Spleen (tissue), 13 donors: ENCODE measurements at places on chromosomes 13 and 19.
A peak's percentile ranks its signal among the peaks of the same experiment; 100 is the strongest.

DNA sequence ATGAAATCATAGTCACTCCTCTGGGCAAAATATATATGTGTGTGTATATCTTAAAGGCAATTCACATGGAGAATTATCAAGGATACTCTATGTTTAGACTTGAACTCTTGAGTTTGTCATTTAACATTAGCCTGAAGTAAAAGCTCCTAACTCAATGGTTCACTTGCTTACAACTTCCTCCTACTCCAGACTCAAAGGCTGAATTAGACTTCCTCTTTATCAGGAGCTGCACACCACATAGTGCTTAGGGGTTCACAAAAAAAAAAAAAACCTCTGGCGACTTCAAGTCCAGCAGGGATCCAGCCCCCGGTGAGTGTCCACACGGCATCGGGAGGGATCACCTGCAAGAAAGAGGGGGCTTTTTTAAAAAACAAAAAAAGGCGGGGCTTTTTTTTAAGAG lies 68.2 kb upstream of the LSM14A start:
- no peak for DNase-seq

DNA sequence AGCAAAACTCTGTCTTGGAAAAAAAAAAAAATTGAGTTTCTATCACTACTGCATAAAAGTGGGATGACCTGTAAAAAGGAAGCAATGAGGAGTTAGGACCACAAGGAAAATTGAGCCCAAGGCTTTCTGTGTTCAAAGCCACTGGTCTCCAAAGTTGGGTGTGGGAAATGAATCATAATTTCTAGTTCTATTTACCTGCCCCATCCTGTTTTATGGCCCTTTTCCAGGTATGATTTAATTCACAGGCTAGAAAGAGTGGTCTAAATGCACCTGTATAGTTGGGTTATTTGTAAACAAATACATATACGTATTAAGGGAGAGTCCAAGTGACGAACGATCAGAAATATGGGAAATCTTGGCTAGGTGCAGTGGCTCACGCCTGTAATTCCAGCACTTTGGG lies 5.9 kb upstream of the DCAF15 start:
- no peak for DNase-seq

DNA sequence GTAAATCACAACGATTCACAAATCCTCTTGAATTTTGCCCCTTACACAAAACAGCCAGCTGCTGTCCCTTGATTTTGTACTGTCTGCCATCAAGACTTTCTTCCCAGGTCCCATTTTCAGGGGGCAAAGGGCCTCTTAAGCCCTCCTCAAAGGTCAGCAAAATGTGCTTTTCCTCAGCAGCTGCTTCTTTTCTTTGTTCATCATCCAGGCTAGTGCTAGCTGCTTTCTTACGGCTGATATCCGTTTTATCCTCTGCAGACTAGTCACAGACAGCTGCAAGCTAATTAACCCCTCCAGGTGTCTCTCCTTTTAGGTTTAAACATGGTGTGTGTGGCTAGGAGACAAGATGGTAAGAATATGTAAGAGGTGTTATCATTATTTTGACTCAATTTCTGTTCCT lies 90.9 kb downstream of the NALCN start:
- no peak for DNase-seq

DNA sequence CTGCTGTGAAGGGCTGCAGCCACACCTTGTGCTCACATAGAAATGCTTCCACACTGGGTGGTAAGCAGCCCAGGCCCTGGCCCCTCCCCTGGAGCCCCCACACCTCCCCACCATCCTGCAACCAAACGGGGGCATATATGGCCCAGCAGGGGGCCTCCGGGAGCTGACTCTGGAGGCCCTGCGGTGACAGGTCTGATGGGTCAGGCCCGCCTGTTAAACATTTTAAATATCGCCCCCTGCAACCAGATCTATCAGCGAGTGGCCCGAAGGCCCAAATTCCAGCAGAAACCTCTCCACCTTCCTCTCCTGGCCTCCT lies 48.0 kb upstream of the KATNAL1 start:
- peak; percentile 90 for DNase-seq

GRCh38 chr13:20344836-20345490 lies 112.8 kb upstream of the GJB6 start:
- DNase-seq, result no peak

GRCh38 chr13:75691183-75691582 lies 55.1 kb downstream of the LMO7 start:
- no peak for DNase-seq

GRCh38 chr13:114339857-114340534 lies 25.7 kb downstream of the CHAMP1 start:
- no peak for DNase-seq

GRCh38 chr19:20151617-20152145 lies 15.3 kb upstream of the ZNF486 start:
- DNase-seq, result no peak

DNA sequence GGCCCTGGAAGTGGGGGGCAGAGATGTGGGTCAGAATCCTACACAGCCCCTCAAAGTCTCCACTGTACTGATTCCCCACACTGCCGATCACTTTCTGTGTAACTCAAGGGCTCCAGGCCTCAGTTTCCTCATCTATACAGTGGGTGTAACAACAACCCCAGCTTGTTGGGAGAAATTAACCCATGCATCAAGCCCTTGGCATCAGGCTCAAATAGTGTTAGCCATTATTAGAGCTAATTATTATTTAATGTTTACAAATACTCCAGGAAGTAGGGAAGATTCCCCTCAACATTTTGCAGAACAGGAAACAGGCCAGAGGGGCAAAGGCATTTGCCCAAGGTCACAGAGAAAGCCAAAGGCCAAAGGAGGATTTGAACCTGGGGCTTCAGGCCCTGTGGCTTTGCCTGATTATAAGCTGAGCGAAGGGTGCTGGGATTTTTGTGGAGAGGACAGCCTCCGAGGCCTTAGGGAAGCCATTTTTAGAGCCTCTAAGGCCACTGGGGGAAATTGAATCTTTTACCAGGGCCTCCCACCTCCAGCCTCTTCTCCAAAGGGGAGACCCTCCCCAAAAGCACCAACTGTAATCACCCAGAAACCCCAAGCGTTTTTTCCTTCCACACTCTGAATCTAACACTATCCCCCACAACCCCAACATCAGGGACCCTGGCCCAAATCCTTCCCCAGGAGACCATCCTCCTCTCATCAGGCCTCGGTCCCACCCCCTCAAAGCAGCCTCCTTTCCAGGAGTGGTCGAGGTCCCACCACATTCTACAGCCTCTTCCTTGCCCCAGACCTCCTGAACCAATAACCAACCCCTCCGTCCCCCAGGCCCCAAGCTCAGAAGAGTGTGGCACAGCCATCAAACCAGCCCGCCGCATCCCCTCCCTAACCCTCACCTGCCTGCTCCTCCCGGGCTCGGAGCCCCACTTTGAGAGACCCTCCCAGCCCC lies 1.1 kb downstream of the FKBP8 start:
- no peak for DNase-seq

- no peak for DNase-seq
Measured at GRCh38 chr19:19997656-19998268, 41.5 kb downstream of the ZNF682 start.

- no peak for DNase-seq
Measured at GRCh38 chr19:48216933-48217332, 38.8 kb downstream of the CARD8 start.

DNA sequence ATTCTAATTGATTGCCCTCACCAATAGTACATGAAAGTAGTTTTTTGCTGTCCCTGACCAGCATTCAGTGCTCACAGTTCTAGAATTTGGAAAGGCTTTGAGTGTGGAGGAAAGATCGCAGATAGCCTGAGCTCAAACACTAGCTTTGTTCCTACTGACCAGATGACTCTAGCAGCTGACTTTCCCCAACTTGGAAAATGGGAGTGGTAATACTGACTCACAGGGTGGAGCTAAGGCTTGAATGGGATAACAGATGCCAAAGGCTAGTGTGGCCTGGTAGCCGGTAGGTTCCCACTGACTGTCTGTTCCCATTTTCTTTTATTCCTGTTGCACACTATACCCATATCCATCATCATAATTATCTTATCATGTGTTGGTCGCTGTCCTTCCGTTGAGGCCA lies 3.7 kb downstream of the ZSCAN22 start:
- no peak for DNase-seq

DNA sequence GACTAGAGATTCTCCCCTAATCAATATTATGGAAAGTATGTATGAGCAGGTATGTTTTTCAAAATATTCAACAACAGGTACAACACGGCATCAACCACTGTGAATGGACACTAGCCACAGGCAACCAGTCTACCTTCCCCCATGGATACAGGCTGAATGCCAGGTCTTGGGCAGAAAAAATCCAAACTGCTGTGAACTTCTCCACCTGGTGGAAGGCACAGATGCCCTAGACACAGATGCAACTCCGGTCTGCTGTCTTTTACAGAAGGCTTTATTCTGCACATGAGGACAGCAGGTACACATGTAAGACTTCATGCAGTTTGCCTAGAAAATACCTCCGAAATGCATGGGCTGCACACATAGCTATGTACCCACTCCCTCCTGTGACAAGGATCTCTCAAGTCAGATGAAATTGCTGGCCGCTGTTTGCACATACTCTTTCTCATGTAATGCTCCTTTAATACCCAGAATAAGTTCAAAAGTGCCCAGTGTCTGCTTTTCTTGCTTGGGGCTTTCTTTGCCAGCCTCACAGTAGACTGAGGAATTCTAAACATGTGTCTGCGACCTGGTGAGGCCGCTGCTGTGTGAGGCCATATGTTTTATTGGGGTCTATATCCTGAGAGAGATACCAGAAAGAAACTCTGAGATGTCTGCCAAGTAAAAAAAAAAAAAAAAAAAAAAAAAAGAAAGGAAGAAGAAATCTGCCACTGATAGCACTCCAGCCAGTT lies 325.9 kb downstream of the FOXO1 start:
- DNase-seq, result no peak

DNA sequence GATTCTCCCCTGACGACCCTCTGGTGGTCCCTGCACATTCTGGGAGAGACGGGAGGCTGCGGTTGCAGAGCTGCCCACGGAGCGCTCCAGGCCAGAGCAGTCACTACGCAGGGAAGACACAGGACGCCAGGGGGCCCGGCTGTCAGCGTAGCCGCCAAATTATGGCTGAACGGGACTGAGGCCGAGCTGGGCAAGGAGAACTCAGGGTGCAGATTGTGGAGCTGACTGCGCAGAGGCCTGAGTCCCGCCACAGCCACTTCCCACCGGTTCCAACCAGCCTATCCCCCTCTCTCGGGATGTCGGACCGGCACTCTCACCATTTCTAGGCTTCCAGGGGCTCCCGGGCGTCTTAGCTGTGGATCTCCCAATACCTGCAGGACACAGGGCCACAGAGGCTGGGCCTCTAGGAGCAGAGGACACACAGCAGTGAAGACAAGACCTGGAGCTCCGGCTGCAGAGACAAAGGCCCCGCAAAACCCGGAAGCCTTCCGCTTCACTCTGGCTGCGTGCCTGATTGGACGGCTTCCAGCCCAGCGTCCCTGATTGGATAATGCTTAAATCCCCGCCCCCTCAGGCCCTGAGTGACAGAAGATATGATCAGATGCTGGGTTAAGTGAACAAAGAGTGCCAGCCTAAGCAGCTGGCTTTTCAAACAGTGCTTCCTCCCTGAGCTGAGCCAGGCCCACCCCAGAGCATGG lies at the start of gene ZNF737:
TSS of gene ZNF737 (minus strand) at position 461 of the 698 bp plus-strand sequence. CDS start at position 320, 141 bp downstream.
- DNase-seq, result peak; percentile 93

- no peak for DNase-seq
Measured at GRCh38 chr13:113827021-113827420, 36.9 kb downstream of the GAS6 start.

DNA sequence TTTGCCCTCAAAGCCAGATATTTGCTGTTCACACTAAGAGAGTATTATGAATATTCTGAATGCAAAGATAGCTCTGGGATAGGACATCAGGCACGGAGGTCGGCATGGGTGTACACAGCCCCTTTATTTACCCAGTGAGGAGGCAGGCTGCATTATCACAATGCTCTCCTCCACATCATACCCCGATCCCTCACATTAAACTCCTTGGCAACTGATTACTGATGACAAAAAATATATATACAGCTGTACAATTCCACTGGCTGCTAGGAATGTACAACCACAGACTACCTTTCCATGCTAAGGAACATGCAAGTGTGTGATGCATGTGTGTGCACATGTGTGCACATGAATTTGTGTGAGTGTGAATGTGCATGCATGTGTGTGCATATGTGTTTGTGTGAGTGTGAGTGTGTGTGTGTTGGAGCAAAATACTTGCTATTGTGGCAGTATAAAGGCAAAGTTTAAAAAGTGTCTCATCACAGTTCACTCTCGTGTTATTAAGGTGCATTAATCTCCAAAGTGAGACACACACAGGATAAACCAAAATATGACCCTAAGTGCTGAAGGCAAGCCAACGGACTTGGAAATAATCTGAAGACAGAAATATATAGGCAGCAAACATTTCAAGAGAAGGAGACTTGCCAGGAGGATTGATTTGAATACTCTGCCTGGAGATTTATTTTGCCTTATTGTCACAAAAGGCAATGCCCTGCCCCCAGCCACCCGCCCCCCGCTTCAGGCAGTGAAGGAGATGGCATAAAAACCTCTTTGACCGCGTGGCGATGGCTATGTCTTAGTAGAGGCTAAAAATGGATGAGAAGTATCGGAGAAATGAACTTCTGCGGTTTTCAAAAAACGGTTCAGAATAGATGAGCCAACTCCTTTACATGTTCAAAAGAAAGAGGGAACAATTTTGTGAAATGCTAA lies 274.8 kb downstream of the TSHZ3 start:
- DNase-seq, result no peak

DNA sequence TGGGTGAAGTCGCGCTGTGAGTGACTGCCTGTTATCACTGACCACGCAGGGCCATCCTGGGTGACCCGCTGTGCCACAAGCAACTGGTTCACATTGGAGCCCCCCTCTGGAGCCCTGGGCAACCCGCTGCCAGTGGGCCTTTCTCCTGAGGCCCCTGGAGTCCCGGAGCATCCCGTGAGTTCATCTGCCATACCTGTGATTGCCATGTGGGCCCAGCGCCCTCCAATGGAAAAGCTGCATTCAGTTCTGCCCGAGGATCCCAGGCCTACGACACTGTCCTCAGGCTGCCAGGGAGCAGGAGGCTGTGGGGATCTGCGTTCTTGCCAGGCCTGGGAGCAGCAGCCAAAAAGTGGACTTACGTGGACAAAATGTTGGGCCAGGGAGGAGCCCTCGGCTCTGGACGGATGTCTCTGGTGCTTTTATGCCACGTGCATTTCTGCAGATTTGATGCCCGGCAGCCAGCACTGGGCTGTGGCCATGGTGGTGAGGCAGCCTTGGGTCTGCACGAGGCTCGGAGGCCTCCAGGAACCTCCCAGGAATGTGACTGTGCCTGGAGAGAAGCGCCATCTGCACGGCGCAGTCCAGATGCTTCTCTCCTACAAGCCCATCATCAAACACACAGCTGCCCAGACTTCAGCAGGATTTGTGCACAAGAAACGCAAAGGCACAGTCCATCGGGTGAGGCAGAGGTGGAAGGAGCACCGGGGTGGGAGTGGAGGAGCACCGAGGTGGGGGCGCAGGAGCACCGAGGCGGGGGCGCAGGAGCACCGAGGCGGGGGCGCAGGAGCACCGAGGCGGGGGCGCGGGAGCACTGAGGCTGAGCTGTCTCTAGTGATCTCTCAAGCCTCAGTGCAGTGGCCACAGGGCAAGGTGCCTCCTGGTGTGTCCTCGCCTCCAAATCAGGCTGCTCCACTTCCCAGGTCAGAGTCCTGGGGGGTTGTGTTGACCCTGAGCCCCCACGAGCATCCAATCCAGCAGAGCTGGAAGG lies 44.0 kb downstream of the C13orf46 start:
- DNase-seq, result peak; percentile 73

- no peak for DNase-seq
Measured at GRCh38 chr13:75414036-75414827, 67.7 kb downstream of the TBC1D4 start.

- DNase-seq, result no peak
Measured at GRCh38 chr13:111623208-111623607, 302.8 kb downstream of the TEX29 start.
